ENCODE measurements at places on chromosomes 13 and 19.

DNA sequence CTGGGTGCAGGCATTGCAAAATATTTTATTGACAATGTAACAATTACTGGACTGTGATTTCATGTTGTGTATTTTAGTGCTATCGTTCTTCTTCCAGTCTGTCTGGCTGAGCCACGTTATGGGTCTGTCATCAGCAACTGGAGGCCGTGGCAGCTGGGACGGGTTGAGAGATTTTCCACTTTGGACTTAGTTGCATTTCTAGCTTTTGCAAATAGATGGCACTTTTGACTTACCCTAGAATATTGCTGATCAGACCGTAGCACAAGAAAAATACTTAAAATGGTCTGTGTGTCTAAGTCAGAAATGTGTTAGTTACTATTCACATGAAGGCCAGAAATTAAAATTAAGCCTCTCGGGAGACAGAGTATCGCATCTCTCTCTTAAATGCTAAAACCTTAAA is 211.1 kb downstream of the TEX29 start:
- DNase-seq, result no peak

DNA sequence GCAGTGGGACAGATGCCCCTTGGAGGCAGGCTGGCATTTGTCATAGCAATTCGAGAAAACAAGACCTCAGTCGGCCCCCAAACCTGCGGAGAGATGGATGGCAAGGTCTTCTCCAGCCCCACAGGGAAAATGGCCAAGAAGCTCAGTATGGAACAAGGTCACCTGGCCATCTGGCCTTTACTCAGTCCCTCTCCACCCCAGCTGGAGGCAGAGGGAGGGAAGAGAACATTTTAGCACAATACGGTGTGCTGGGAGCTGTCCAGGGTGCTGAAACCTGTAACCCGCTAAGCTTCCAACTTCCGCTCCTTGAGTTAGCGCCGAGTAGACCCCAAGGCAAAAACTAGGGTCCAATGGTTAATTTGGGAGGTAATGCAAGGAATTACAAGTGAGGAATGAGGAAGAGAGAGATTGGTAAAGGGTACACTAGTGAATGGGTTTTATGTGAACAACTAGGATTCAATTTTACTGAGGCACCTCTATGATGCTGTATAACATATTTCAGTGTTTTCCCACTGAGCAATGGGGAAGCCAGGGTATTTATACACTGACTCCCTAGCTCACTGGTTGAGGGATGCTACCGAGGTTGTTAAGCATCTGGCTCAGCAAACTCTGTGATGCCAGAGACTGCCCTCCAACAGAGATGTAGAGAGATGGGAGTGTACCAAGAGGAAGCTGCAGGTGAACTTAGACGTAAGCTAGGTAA is 64.3 kb downstream of the CACNA1A start:
- peak; percentile 27 for DNase-seq

GRCh38 chr19:48946463-48947257 is 8.0 kb upstream of the BAX start:
- DNase-seq, result no peak

DNA sequence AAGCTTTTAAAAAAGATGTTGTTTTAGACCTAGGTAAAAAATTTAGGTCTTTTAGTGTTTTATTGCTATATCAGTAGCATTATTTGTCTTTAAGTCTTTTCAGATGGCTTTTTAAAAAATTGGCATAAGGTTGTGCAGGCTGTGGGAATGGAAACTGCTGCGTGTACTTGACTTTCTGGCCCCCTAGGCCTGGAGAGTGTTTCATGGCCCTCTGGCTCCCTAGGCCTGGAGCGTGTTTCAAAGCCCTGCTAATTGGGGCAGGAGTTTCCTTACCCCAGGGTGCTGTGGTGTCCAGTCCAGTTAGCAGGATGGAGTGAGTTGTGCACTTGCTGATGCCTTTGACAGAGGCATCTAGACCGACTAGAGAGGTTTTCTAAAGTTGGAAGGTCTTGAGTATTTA is 23.8 kb downstream of the PRAM1 start:
- no peak for DNase-seq

- DNase-seq, result no peak
Measured at GRCh38 chr19:48873476-48874302, 1.5 kb downstream of the PPP1R15A start.

- no peak for DNase-seq
Measured at GRCh38 chr19:15563931-15564330, 51.1 kb upstream of the CYP4F8 start.

DNA sequence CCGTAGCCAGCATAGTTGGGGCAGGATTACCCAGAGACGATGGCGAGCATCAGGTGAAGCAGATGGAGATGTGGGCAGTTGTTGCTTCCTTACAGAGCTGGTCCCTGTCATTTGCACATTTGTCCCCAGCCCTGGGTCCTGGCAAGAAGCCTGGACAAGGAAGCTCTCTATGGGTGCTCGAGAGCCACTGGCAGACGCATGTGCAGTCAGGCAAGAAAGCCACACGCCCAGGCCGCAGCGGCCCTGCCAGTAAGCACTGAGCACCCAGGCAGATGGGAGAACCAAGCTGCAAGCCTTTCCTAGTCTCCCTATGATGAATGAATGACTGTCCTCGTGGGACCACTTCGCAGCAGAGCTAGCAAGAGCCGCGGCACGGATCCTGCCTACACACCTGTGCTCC is 182.8 kb downstream of the FOXO1 start:
- no peak for DNase-seq

DNA sequence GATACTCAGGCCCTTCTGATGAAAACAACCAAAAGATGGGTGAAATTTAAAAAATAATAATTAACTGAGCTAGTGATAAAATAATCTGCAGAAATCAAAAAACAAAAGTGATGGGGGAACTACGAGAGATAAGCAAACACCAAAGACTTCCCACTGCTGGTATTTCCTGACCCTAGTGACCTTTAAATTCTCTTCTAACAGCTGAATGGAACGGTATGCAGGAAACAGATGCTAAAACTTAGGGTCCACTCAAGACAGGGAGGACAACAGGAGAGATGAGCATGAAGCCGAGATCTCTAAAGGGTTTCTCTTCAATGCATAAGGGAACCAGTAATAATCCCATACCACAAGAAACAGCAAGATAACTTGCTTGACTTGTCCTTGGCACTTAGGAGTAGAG is 50.8 kb downstream of the USP12 start:
- no peak for DNase-seq

DNA sequence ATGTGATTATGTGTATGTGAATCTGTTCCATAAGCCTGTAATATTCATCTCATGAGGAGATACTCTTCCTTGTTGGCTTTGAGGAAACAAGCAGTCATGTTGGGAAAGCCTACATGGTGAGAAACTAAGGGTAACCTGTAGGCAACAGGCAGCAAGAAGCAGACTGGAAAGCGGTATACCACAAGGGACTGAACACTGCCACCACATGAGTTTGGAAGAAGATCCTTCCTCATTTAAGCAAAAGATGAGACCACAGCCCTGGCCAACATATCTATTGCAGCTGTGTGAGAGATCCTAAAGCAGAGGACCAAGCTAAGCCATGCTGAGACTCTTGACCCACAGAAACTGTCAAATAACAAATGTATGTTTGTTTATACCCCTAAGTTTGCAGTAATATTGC is 134.8 kb downstream of the B3GLCT start:
- no peak for DNase-seq

- DNase-seq, result no peak
Measured at GRCh38 chr13:41244556-41244955, 18.8 kb downstream of the MTRF1 start.

GRCh38 chr19:41029524-41030432 is 38.7 kb downstream of the CYP2B6 start:
- DNase-seq, result no peak

DNA sequence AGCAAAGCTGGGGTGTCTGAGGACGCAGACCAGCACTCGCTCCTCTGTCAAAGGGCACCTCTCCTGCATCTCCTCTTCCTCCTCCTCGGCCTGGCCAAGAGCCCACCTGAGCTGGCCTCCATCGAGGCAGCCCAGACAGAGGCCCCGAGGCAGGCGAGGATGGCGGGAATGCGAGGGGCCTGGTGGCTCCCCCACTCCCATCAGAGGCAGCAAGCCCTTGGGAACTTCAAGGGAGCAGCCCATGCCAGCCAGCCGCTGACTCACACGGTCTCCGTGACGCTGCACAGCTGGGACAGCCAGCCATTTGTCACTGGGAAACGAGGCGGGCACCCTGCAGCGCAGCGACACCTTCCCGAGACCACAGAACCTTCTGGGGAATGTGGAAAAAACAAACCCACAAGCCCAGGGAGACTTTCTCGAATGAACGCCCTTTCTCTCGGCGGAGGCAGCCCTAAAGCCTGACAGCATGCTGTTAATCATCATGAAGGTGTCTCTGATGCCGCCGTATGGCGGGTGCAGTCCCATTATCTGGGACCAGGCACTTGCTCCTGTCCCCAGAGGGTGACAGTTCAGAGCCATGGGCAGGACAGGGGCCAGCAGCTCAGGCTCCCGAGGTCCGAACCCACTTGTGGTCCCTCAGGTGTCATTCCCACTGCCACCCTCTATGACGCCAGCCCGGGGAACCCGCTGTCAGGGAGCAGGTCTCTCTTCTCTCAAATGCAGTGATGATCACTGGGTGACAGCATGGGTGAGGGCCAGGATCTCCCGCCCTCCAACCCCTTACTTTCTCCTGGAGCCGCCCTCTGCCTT is 53.0 kb downstream of the PEPD start:
- DNase-seq, result no peak

- no peak for DNase-seq
Measured at GRCh38 chr19:38185562-38185961, 38.5 kb downstream of the DPF1 start.

GRCh38 chr13:64239372-64239771 is 2823.7 kb upstream of the PCDH20 start:
- DNase-seq, result no peak

DNA sequence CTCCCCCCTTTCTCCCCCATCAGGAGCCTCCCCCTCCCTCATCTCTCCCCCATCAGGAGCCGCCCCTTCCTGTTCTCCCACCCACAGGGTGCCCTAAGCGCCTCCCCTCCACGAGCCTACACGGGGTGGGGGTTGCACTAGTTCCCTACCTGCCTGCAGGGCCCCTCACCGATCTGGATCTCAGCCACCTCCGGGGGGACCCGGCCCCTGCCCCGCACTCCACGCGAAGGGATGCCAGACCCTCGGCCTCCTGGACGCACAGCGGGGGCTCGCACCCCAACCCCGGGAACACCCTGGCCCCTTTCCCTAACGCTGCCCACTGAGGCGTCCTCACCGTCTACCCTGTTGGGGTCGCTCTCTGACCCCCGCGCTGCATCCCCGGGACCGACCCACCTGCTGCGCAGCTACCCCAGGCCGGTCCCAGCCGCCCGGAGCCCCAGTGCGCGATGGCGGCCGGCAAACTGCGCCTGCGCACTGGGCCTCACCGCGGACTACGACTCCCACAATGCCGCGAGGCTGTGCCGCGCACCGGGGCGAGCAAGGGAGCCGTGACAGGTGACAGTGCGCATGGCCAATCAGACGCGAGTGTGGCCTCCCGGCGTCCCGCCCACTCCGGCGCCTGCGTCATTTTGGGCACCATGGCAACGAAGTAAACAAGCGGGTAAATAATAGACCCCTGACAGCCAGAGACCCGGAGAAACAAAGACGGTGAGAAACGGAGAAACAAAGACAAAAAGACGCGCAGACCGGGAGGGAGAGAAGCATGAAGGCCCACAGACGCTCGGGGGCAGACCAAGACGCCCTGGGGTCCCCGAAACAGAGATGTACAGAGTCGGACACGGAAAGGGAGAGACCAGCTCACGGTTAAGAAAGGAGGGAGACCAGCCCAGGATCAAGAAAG is at the start of gene ZSCAN18:
Gene ZSCAN18 (minus strand): TSS at position 451 of the 901 bp plus-strand sequence. CDS start 7,964 bp downstream, outside the sequence.
- DNase-seq, result peak; percentile 79

DNA sequence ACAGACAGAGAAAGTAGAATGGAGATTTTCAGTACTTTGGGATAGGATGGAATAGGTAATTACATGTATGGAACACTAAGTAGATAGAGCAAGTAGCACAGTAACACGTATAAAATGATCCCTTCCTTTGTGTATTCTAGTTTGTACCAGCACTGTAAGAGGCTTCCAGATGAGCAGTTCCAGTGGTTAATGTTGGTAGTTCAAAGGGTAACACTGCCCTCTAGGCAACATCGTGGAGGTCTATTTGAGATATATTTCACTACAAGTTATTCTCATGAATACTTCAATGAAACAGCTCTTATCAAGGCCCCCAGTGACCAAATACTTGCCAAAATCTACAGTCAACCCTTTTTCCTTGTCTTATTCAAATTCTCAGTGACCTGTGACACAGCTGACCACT is 13.5 kb upstream of the ZNF563 start:
- no peak for DNase-seq

DNA sequence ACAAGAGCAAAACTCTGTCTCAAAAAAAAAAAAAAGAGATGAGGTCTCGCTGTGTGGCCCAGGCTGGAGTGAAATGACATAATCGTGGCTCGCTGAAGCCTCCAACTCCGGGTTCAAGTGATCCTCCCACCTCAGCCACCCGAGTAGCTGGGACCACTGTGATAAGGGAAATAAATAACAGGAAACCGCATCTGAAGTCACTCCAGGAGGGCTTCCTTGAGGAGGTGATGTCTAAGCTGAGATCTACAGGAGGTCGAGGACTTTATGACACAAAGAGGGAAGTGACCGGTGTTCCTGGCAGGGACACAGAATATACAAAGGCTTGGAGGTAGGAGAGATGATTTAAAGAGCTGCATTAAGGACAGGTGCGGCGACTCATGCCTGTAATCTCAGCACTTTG is 8.9 kb upstream of the NR2F6 start:
- no peak for DNase-seq

- DNase-seq, result no peak
Measured at GRCh38 chr19:51822946-51823345, 28.0 kb downstream of the FPR3 start.

- no peak for DNase-seq
Measured at GRCh38 chr13:99800951-99801350, 170.6 kb downstream of the ZIC5 start.

DNA sequence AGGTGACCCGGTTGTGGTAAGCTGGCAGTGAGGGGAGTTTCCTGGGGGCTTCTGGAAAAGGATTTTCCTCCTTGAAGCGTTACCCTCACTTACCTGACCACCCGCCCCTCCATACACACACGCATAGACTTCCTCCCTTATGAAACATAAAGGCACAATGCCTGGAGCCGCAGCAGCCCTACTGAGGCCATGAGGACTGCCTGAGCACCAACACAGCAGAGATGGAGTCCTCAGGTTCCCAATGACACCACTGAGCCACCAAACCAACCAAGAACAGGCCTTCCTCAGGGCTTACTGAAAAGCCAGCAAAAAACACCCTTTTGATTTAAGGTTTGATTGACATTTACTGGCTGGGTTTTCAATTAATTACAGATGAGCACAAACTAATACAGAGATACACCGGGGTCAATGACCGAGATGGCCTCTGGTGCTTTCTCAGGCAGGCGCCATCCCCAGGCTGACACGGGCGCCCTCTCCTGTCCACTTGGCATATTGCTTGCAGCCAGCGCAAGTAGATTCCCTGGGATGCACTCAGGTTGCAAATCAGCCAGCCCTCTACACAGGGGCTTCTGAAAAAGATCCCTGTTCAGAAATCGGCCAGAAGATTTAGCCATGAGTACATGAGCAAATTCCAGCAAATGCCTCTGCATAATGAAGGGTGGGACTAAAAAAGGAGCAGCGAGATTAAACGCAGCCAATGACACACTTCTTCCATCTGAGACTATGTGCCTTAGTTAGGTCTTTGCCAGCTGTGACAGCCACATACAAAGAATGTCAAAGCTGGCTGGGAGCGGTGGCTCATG is 14.8 kb downstream of the OPA3 start:
- peak; percentile 49 for DNase-seq

All from T-helper 1 cell (primary cell).